Hippocampal formation (tissue), 2 donors: ENCODE measurements at places on chromosomes 12 and 14.

- no peak for DNase-seq
Observed at GRCh38 chr12:25988505-25988904, 30.0 kb downstream of the RASSF8 start.

- no peak for DNase-seq
Observed at GRCh38 chr12:50537538-50537919, 32.7 kb downstream of the DIP2B start.

DNA sequence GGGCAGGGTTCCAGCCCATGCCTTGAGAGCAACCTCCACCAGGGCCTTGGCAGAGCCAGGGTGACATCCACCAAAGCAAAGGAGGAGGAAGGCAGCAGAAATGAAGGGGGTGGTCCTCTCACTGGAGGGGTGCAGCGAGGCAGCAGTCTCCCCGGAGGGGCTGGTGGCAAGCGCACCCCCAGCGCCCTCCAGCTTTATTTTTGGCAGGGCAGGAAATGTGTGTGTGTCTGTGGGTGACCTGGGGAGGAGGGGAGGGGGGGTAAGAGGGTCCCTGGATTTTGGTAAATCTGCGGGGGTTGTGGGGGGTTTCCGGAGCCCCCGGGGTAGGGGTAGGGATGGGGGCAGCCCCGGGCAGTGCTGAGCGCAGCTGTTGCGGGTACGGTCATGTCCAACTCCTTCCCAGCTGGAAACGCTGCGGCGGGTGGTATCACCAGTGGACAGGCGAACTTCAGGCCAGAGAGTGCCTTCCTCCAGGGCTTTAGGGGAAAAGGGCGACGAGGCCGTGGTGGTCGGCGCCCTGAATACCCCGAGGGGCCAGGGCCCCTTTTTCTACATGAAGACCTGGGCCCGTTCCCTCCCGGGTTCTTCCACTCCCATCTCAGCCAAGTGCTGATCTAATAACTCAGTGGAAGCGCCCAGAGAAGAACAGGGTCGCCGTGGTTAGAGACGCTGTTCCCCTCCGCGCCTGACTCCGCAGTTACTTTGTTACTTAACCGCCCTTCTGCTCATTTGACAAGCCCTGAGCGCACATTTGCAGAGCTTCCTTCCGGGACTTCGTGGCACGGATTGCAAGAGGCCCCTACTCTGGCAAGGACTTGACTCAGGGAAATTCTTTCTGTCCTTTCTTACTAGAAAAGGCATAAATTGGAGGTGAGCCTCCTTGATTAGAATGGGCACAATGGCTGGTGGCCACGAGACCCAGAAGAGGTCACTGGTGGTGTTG is 55.2 kb downstream of the FOS start:
- DNase-seq = peak; percentile 23

GRCh38 chr12:1291601-1292332 is 300.7 kb downstream of the ERC1 start:
- DNase-seq = no peak

GRCh38 chr12:123286652-123287373 is 15.2 kb upstream of the CDK2AP1 start:
- no peak for DNase-seq

GRCh38 chr14:77495334-77495733 is 3.3 kb downstream of the ISM2 start:
- no peak for DNase-seq

- no peak for DNase-seq
Observed at GRCh38 chr12:31966558-31967205, 7.5 kb downstream of the RESF1 start.

DNA sequence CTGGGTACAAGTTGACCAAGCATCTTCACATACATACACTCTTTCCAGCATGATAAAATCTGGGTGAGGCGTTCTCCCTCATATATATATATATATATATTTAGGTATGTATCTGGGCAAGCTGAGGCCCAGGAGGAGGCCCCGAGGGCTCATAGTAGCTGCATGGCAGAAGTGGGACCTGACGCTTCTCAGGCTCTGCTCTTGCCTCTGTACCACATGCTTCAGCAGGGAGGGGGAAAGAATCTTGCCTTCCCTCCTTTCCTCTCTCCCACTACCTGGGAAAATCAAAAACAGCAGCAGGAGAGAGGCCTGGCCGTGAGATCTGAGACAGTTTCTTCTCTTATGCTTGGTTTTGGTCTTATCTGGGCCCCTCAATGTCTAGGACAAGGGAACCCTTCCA is 9.2 kb downstream of the PPP1R1A start:
- no peak for DNase-seq

DNA sequence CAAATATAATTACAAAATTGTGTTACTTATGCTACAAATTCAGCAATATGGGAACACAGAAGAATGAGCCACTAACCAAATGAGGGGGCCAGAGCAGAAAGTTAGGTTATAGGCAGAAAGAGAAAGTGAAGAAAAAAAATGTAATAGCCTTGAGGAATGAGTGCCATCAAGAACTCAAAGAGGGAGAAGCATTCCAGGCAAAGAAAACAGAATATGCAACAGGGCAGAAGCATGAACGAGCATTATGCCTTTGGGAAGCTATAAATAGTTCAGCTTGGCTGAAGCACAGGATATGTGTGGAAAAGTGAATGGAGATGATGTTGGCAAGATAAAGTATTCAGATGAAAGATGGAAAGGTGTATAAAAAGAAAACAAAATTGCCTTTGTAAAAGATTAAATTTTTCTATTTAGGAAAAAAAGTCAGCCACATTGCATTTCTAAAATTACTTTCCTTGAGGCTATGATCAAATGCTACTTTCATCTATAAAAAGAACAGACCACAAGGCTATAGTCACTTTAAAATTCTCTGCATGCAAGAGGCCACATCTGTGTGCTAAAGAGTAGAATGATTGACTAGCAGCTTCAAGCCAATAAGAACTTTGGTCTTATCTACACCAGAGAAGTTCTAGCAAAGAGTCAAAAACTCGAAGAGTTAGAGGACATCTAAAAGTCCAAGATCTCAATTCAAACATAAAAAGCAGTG is 193.6 kb upstream of the GARIN6 start:
- no peak for DNase-seq

DNA sequence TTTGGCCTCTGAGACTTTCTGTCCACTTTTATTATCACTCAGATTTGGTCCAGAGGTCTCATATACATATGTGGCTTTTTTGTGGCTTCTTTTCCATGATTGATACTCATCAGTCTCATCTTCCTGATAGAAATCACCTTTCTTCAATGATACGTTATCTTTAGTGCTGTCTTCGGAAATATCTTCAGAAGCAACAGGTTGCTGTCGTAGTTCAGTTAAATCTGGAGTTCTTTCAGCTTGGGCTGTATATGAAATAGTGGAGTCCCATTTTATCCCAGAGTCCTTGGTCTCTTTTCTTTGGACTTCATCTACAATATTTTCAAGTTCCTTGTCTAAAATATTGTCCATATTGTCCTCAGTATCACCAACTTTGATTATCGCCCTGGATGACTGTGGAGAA is 41.0 kb downstream of the FAM186A start:
- DNase-seq = no peak

- DNase-seq = no peak
Observed at GRCh38 chr14:79573486-79573885, 637.8 kb downstream of the DIO2 start.

DNA sequence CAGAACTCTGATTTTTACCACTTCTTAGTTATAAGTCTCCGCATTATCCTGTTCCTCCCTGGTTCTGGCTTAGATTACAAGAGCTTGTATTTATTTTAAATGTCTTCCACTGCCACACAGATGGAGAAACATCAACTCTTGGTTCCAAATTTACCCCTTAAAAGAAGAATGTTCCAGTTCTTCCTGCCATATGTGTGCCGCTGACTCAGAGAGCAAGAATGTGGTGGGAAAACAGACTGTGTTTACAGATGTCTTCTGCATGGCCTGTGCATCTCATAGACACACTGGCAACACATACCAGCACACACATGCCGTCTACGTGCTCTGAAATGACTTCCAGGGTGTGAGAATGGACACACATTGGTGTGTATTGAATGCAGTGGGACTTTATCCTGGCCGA is 383.0 kb downstream of the LRIG3 start:
- DNase-seq = no peak

GRCh38 chr14:71541271-71541670 is 391.0 kb upstream of the RGS6 start:
- no peak for DNase-seq

DNA sequence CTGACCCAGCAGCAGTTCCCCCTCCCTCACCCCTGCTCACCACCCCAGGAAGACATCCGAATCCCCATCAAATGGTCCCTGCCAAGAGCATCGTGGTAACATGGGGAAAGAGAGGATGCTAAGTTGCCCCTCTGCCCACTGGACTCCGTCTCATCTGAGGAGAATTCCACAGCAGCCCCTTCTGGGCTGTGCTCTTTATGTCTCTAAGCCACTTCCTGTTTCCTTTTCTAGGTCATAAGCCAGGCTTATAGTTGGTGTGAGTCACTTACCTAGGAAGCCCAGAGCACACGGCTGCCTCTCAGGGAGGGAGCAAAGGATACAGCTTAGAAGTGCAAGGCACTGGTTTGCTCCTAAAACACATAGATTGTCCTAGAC is 76.0 kb downstream of the VCPKMT start:
- DNase-seq = no peak

DNA sequence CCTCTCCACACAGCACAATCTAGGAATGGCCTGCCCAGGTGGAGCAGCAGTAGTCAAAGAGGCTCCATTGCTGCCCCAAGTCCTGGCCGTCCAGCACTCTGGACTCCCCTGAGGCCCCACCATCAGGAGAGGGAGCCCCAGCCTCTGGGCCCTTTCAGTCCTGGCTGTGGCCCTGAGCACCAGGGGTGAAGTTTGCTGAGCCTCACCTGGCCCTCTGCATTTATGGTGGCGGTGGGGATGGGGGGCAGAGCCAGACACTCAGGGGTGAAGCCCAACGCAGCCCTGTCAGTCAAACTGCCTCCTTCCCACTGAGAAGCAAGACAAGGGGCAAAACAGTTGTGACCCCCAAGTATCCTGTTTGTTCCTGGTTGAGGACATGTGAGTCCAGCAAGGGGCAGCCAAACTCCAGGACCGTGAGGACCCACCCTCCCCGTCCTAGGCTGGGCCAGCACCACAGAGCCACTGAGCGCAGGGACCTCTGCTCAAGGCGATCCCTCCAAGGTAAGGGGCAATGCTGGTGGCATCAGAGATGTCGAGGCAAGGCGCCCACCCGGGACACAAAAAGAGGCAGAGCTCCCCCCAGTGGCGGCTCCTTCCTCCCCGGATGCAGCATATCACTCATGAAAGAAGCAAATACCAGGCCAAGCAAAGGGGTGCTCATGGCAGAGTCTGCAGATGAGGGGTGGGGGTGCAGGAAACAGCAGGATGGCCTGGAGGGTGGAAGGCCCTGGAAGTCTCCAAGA is 4.8 kb upstream of the AMN start:
- no peak for DNase-seq

DNA sequence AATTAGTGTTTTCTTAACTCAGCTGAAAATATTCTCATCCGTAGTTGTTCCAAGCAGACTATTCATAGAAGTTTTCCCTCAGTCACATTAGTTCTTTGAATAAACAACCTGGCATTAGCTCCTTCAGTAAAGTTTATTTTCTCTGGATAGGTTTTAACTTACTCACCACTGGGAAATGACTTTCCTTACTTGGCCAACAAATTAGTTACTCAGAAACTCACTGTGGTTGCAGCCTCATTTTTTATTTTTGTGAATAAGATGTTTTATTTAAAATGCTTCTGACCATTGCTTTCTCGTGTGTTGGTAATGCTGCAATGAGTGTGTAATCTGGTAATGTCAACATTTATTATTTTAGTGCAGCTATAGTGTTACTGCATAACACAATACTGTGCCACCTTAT is 74.9 kb downstream of the NOVA1 start:
- DNase-seq = no peak

DNA sequence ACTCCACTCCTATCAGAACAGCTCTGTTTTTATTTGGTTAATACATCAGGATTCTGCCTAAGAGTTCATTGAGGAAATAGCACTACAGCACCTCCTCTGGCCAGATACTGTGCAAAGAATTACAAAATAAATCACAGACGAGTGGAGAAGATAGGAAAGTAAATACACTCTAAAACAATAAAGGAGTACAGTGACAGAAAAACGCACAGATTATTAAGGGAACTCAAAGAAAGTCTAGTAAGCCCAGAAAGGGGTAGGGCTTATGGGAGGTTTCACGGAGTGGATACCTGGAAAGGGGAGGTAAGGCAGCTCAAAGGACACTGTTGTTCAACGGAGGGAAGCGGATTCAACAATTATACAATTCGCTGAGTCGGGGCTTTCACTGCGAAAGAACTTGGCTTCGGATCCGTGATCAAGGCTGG is 5.5 kb downstream of the OR10AD1 start:
- no peak for DNase-seq

DNA sequence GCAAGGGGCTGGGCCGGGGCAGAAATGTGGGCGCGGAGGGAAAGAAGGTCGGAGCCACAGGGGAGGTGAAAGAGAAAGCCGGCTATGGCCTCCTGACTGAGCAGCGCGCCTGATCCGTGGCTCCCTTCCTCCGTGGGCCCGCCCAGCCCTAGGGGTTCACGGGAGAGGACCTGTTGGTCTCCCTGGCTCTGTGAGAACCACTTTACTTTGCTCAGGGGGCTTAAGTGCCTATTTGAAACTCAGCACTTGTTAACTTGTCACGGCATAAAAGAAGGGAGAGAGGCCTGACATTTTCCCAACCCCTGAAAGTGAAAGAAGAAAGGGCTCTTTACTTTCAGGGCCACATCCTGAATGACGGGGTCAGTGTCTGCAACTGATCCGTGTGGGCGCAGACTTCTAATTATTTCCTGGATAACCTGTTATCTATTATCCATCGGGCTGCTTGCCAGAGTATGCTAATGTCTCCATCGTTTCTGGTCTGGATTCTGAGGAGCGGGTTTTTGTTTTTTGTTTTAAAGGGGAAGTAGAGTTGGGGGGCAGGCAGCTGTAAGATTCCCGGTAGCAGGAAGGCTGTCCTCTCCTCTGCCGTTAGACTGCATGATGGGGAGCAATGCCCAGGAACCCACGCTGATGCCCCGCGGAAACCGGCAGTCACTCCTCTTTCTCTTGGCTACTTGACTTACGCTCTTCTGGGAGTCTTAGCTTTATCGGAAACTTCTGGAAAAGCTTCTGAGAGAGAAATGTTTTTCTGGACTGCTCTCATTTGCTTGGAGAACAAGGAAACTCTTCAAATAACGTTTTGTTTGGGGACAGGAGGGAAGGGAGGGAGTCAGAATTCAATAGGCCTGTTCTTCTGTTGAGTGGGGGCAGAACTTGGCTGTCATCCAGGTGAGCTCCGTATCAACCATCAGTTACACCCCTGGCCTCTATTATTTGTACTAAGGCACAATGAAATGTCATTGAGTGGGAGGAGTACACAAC is 127.7 kb upstream of the MAX start:
- peak; percentile 96 for DNase-seq
